ENCODE measurements at places on chromosomes 16 and 17. TPM values are rescaled to one million over a fixed set of nuclear protein-coding genes. Genes with fewer than 3 reads are reported as not detected.

Gene CCL16
- not detected for total RNA-seq

Gene KCNH4
- not detected for total RNA-seq

- no peak for DNase-seq
Measured at GRCh38 chr16:4681471-4682083, 11.8 kb upstream of the NUDT16L1 start.

Gene CACNG5
- 0.68 TPM for total RNA-seq

DNA sequence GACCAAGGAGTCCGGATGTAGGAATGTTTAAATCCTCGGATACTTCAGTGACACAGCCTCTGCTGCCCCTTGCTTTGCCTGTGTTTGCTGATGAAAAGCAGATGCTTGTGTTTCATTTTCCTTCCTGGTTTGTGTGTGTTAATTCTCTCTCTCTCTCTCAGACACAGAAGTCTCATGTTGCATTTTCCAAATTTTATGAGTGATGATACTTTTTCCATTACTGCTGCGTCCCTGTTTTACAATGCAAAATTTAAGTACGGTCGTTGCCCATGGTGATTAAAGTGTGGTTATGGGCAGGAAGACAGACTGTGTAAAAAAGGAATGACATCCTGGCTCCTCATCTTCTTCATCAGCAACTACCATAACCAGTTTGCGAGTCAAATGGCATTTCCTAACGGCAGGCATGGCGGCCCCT lies 5.7 kb downstream of the RMI2 start:
- DNase-seq: no peak

- DNase-seq: no peak
Measured at GRCh38 chr16:52404546-52404945, 142.4 kb downstream of the TOX3 start.

GRCh38 chr17:32275060-32276042 lies 9.7 kb downstream of the RHBDL3 start:
- DNase-seq: no peak

DNA sequence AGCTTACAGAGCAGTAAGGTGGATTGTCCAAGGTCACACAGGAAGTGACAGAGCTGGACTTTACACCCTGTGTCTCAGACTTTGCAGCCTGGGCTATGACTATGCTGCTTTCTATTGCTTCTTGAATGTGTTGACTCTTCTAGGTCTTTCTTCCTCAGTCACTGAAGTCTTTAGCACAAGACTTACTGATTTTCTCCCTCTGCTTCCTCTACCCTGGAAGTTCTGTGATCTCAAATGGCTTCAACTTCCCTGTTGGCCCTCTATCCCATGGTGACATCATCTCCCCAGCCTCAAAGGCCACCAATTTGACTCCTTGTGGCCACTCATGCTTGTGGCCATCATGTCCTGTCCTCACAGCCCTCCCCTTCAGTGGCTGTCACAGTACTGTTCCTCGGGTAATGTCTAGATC lies 181.3 kb downstream of the HS3ST3A1 start:
- no peak for DNase-seq

Gene KRT31
- total RNA-seq: not detected

DNA sequence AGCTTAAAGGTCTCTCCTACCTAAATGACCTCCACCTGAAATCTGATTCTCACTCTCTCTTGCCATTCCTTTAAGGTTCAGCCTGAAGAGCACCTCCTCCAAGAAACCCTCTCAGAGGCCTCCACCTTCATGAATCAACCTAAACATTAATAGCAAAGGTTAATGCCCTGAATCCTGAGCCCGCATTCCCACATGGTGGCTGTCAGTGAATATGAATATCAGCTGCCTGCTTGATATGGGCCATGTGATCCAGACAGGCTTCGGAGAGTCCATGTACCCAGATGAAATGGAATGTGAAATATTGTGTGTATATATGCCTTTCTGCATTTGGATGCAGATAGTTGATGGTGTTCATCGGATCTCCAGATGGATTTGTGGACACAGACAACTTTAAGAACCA lies 317.5 kb downstream of the TOX3 start:
- DNase-seq: no peak

DNA sequence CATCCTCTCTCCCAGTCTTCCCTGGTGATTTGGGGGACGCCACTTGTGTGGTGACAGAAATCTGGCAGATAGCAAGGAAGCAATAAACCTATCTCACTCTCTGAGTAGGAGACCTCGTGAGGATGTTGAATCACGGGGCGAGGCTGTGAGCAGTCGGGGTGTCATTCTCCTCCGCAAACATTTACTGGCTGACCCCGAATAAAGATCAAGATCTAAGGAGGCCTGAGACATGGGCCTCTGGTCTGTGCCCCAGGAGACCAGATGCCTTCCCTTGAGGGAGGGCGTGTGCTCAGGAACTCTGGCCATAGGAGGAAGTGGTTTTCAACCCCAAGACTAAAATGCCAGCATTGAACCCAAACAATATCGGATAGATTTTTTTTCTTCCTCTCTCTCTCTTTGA lies 53.1 kb downstream of the FOXL1 start:
- DNase-seq: no peak

Gene TPPP3
- 44.5 TPM for total RNA-seq

GRCh38 chr17:1091900-1092299 lies 87.9 kb downstream of the ABR start:
- no peak for DNase-seq

Gene TBC1D3E
- total RNA-seq: not detected

DNA sequence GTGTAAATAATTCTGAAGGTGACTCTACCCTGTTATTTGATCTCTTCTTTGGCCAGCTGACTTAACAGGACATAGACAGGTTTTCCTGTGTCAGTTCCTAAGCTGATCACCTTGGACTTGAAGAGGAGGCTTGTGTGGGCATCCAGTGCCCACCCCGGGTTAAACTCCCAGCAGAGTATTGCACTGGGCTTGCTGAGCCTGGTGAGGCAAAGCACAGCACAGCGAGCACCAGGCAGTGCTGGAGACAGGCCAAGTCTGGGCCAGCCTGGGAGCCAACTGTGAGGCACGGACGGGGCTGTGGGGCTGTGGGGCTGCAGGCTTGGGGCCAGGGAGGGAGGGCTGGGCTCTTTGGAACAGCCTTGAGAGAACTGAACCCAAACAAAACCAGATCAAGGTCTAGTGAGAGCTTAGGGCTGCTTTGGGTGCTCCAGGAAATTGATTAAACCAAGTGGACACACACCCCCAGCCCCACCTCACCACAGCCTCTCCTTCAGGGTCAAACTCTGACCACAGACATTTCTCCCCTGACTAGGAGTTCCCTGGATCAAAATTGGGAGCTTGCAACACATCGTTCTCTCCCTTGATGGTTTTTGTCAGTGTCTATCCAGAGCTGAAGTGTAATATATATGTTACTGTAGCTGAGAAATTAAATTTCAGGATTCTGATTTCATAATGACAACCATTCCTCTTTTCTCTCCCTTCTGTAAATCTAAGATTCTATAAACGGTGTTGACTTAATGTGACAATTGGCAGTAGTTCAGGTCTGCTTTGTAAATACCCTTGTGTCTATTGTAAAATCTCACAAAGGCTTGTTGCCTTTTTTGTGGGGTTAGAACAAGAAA lies 5.1 kb downstream of the STH start:
- DNase-seq: no peak

DNA sequence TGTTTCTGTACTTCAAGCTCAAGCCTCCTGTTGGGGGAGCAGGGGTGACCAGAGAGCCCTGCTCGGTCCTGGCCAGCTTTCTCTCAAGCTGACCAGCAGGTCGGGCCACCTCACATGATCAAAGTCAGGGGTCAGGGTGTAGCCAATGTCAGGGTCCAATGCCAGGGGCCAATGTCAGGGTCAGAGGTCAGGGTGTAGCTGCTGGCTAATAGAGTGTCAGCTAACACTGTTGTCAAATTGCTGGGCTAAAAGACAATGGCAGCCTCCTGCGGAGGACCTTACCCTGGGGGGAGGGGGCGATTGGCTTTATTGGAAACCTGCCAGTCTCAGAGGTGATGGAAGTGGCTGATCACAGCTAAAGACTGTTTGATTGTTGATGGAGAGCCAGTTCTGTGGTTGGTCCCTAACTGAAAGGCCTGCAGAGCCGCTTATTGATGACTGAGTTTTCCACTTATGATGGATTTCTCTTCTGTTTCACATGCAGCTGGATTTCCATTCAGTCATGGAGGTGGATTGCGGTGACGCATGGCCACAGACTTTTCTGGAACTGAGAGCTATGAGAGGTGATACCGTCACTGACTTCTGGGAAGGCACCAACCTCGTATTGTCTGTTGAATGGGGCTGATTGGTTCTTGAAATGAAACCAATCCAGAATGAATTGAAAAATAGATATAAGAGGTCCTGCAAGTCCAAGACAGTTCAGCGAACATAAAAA lies 97.4 kb upstream of the ZFHX3 start:
- DNase-seq: no peak

DNA sequence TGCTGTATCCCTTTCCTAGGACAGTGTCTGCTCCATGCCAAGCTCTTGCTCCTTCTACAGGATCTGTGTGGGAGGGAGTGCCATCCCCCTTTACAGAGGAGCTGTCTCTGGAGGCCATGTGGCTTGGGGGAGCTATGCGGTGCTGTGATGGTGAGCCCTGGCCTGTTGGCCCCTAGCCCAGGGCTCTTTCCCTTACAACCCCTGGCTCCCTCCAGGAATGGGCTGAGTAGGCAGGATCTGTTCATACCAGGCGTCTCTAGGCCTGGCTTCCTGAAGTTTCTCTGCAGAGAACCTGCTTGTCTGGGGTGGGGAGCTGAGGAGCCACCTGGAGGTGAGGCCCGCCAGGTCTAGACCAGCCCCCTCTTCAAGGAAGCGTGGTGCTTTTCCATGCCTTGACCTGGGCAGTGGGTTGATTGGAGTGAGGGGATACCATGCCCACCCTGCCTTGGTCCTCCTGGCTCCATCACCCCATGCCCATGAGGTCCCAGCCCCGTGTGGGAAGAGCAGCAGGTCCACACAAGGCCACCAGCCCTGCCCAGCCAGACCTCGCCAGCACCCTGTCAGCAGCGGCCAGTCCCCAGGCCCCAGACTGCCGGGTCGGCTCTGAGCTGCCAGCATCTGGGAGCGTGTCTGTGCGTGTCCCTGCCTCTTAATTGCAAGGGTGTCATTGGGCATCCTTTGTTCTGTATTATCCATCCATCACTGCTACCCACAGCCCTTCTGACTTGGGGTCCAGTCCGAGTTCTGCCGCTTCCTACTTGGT lies 14.7 kb downstream of the LLGL2 start:
- no peak for DNase-seq

DNA sequence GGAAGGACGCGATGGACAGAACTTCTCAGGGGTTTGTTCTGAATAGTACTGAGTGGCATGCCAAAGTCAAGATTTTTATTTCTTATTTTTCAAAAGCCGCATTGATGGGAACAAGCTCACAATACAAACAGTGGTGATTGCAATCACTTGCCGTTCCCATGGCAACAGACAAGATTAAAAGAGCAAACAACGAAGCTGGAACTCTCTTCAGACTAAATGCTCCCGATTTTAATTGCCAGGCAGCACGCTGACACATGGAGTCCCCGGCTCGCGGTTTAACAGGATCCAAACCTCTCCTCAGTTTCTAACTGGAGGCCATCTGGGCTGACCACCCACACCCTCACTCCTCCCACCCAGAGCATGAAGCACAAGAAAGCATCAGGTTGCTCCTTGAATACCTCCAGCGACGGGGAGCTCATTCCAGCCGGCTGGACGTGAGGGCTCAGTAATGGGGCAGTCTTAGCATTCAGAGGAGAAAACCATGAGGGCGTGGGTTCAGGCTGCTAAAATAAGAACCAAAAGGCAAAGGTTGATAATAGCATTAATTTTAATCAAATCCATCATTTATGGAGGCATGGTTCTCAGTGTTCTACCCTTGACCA lies 41.5 kb downstream of the AIPL1 start:
- DNase-seq: no peak

Gene YBX2
- total RNA-seq: 7.0 TPM

Gene TLCD1
- 18.6 TPM for total RNA-seq

Gene SCNN1B
- total RNA-seq: 4.3 TPM

Gene SGCA
- not detected for total RNA-seq

Gene DNAI2
- total RNA-seq: 0.87 TPM

- no peak for DNase-seq
Measured at GRCh38 chr16:65116216-65116615, 5.6 kb downstream of the CDH11 start.

Gene SEZ6L2
- total RNA-seq: 19.3 TPM

Gene MRM1
- total RNA-seq: 11.8 TPM

DNA sequence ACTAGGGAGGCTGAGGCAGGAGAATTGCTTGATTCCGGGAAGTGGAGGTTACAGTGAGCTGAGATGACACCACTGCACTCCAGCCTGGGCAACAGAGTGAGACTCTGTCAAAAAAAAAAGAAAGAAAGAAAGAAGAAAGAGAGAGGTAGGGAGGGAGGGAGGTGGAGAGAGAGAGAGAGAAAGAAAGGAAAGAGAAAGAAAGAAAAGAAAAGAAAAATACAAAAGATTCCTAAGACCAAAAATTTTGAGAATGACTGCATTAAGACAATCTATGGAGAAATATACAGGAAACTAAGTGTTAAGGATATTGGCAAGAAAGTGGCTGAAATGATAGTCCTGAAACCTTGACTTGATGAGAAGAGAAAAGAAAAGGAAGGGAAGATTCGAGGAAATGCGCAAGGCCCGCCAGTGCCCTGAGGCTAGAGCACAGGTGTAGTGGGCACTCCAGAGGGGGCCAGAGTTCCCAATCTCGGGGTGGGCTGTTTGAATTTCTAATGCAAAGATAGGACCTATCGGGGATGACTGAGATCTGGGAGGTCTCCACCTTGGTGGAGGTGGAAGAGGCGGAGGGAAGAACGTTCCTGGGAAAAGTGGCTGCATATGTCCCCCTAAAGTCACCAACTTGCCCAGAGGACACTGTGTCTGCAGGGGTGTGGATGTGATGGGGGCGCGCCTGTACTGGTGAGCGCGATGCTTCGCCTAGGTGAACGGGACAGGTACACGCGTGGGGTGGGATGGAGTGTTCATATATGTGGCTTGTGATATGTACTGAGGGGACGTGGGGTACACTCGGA lies 654 bp upstream of the SCNN1B start:
- DNase-seq: no peak

- DNase-seq: no peak
Measured at GRCh38 chr17:7380321-7380720, 568 bp upstream of the TNK1 start.

Gene CTRB2
- not detected for total RNA-seq

- DNase-seq: no peak
Measured at GRCh38 chr17:77291591-77292386, 151.0 kb downstream of the SEC14L1 start.

Gene GPRC5C
- 64.3 TPM for total RNA-seq

Gene KRT36
- total RNA-seq: 0.17 TPM

Gene ALOX15B
- total RNA-seq: not detected

Gene GRB2
- total RNA-seq: 65.3 TPM

- no peak for DNase-seq
Measured at GRCh38 chr17:71032746-71033273, 863.5 kb downstream of the KCNJ2 start.

GRCh38 chr16:80717611-80718010 lies 86.8 kb downstream of the CDYL2 start:
- no peak for DNase-seq

- DNase-seq: no peak
Measured at GRCh38 chr17:71516149-71516548, 604.7 kb upstream of the SOX9 start.

DNA sequence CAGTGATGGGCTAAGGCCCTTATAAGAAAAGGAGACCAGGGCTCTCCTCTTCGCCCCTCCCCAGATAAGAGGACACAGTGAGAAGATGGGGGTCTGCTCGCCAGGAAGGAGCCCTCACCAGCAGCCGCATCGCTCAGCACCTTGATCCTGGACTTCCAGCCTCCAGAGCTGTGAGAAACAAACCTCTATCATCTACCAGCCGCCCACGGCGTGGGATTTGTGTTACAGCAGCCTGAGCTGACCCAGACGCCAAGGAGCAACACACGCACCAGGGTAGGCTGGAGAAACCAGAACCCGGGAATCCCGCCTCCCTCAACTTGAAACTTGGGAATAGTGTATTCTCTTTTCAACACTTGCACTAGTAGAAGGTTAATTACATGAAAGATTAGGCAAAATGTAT lies 4.2 kb upstream of the ZG16B start:
- no peak for DNase-seq

Gene KRT40
- 2.3 TPM for total RNA-seq

Data from type B pancreatic cell (in vitro differentiated cells).